ENCODE measurements at places on chromosomes 1 and 21.

DNA sequence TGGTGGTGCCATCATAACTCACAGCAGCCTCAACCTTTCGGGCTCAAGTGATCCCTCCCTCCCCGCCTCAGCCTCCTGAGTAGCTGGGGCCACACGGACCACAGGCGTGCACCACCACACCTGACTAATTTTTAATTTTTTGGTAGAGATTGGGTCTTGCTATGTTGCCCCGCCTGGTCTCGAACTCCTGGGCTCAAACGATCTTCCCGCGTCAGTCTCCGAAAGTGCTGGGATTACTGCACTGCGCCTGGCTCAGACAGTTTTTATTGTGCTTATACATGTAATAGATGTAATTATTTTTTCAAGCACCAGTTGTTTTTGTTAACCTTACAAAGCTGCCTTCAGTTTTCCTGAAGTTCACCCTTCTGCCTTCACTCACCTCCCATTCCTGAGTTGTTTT is 38.0 kb upstream of the HMGN1 start:
- no peak for DNase-seq

DNA sequence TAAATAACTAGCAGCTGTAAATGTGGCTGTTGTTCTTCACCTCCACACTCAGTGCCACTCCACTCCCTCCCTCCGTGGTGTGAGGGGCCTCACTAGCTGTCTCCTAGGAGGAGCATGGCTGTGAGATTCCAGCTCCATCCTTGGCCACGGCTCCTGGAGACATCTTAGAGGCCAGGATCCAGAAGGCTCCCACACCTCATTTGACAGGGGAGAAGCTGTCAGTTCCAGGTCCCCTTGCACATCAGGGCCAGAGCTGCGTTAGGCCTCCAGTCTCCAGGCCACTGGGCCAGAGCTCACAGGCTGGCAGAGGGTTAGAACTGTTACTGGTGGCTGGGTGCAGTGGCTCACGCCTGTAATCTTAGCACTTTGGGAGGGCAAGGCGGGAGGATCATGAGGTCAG is 15.0 kb downstream of the PCSK9 start:
- DNase-seq, result no peak

- peak; percentile 30 for DNase-seq
Observed at GRCh38 chr1:169106921-169107602, 572 bp downstream of the ATP1B1 start.

DNA sequence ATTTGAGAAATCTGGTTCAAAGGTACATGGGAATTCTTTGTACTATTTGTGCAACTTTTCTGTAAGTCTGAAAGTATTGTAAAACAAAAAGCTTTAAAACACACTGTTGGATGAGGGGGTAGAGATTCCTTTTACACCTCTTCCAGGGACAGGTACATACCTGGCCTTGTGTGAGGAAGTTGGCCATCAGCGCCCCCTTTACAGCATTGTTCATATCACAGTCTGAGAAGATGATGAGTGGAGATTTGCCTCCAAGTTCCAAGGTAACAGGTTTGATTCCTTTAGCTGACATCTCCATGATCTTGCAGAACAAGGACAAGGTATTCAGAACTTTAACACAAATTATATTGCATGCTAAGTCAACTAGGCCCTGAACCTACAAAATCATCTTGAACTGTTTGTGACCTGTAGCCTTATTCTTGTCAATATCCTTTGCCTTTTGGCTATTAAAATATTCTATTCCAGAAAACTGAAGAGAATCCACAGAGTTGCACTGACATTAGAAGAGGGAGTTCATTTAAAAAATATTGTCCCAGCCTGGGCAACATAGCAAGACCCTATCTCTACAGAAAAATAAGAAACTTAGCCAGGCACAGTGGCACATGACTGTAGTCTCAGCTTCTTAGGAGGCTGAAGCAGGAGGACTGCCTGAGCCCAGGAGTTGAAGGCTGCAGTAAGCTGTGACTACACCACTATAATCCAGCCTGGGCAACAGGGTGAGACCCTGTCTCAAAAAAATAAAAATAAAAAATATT is 18.9 kb downstream of the ALDH9A1 start:
- no peak for DNase-seq

DNA sequence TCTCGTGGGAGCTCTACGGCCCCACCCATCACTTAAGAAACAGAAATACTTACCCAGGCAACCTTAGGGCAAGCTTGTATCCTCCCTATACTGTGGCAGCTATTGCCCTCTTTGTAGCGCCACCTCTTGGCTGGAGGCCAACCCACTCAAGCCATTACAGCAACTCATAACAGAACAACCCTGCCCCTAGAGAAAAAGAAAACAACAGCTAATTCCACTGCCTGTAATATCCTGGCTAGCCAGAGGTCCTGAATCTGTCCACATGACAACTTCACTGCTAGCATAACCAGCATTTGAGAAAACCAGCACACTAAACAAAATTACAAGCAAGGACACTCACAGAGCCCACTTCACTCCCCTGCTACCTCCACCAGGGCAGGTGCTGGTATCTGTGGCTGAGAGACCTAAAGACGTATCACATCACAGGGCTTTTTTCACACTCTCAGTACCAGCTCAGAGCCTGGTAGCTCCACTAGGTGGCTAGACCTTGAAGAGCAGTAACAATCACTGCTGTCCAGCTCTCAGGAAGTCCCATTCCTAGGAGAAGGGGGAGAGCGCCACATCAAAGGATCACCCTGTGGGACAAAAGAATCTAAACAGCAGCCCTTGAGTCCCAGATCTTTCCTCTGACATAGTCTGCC is 14.5 kb upstream of the MX1 start:
- DNase-seq, result no peak

DNA sequence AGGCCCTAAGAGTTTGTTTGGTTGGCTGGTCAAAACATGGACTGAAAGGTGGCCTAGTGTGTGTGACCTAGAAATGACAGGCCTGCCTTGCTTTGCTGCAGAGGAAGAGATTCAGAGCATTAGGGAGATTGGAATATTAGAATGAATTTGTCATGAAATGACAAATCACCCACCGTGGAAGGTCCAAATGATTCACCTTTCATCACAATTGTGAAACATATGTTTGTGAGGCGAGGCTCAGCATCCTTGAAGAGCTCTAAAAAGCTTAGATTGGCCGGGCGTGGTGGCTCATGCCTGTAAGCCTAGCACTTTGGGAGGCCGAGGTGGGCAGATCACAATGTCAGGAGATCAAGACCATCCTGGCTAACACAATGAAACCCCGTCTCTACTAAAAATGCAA is 5.5 kb downstream of the LCE1B start:
- DNase-seq, result no peak

GRCh38 chr1:224447251-224447650 is 12.7 kb upstream of the WDR26 start:
- DNase-seq, result no peak

GRCh38 chr1:202069662-202070061 is 53.1 kb upstream of the GPR37L1 start:
- no peak for DNase-seq

DNA sequence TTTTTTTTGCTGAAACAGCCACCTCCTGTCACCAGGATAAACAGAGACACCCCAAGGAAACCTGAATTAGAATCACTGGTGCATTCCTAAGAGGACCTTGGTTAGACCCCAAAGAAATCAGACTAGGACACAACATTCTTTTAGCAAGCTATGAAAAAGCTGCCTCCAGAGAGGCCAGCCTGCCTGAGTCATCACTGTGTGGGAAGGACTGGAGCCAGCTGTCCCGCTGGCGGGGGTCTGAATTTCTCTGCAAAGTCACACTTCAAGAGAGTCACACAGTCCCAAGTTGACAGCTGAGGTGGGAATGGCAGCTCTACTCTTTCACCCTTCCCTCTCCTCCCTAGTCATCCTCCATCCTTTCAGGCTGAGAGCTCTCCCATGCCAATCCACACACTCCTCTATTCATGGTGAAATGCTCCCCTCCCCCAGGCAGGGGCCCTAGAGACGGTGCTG is 405.0 kb upstream of the POU3F1 start:
- DNase-seq, result no peak

GRCh38 chr1:18645747-18646090 is 15.1 kb downstream of the PAX7 start:
- no peak for DNase-seq

Data from DND-41 (cell line).